ENCODE measurements at places on chromosomes 3 and 15.

GRCh38 chr3:23863060-23863459 lies 53.7 kb downstream of the NKIRAS1 start:
- DNase-seq, result no peak

GRCh38 chr3:79871656-79872055 lies 103.9 kb upstream of the ROBO1 start:
- no peak for DNase-seq

GRCh38 chr3:166837535-166837934 lies 542.6 kb downstream of the ZBBX start:
- DNase-seq, result no peak

GRCh38 chr3:32428092-32429068 lies 36.7 kb downstream of the CMTM7 start:
- no peak for DNase-seq

- no peak for DNase-seq
These were observed 47.8 kb downstream of the CTXND1 start for GRCh38 chr15:80204231-80204630.

DNA sequence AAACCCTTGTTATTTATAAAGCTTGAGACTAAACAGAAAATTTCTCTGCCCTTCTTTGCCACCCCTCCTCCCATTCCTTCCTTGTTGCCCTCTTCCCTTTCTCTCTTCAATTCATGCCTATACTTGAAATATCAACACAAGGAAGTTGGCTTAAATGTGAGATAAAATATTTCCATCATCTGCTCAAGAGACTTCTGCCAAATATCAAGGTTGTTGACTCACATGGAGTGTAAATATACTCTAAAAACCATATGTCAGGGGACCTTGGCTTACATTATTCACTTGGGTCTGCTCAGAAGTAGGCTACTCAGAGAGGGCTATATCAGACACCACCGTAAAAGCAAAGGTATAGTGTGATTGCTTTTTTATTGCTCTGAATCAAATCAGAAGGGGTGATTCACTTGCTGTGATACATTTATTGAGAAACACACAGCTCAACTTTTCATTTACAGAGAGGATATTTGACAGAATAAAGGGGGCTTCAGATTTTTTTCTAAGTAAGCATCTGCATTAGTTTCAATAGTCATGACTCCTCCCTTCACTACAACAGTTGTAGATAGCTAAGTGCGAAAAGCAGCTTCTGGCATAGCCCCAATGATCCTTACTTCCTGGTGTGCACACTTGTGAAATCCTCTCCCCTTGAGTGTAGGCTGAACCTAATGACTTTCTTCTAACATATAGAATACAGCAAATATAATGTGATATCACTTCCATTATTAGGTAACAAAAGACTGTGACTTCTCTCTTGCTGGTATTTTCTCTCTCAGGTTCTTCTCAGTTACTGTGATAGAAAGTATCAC lies 386.2 kb downstream of the EFHB start:
- no peak for DNase-seq

GRCh38 chr3:43327582-43327979 lies 41.2 kb downstream of the SNRK start:
- no peak for DNase-seq

GRCh38 chr3:154304936-154305335 lies 19.4 kb downstream of the DHX36 start:
- no peak for DNase-seq

DNA sequence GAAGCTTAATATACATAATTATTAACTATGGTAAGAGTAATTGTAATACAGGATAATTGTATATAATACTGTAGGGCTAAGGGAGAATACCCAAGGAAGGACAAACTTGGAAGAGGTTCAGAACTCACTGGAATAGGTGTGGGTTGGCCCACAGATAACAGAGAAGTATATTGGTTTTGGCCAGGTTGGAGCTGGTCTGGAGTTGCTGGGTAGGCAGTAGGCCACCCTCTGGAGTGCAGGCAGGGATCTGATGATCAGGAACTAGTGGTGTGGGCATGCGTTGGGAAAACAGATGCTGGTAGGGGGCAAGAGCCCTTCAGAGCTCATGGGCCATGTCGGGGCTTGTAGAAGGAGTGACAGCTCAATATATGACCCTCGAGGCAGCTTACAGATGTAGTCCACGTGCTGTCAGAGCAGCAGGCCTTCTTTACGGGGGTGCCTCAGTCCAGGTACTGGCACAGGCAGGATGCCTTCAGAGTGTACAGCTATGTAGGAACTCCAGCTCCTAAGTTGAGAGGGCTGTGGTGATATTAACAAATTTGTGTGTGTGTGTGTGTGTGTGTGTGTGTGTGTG lies 12.4 kb downstream of the IREB2 start:
- no peak for DNase-seq

DNA sequence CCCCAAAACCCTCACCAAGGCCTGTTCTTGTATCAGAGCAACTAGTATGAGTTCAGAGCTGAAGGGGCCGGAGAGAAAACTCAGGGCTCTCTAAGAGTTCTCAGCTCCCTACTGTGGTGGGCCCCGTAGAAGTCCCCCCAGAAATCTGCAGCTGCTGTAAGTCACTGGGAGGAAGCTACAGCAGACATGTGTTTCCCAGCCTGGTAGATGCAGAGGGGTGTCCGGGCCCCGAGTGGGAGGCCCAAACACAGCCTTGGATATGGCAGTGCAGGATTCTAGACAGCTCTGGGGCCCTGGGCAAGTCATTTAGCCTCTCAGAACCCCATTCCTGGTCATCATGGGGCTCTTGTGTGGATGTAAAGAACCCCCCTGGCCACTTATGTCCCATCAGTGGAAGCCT lies 39.2 kb upstream of the CSPG4 start:
- DNase-seq, result no peak

- no peak for DNase-seq
These were observed 144.5 kb upstream of the MYRIP start for GRCh38 chr3:39664931-39665330.

DNA sequence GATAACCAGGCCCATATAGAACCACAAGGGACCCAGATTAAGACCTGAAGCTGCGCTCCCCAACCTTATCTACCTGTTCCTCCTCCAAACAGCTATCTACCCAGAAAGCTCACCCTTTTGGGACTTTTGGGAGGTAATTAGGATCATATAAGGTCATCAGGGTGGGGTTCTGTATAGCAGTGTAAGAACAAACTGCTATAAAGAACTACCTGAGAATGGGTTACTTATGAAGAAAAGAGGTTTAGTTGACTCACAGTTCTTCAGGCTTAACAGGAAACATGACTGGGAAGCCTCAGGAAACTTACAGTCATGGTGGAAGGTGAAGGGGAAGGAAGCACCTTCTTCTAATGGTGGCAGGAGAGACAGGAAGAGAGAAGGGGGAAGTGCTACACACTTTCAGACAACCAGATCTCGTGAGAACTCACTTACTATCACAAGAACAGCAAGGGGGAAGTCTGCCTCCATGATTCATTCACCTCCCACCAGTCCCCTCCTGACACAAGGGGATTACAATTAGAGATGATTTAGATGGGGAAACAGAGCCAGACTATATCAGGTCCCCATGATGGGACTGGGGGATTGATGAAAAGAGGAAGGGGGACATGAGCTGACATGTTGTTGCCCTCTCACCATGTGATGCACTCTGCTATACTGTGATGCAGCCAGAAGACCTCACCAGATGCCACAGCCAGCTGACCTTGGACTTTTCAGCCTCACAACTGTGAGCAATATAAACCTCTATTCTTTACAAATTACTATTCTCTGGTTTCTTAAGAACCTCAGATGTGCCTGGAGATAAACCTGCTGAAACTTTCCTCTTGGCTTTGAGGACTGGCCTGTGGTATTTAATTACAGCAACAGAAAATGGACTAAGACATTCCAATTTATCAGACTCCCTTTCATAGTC lies 15.3 kb upstream of the FMN1 start:
- DNase-seq, result no peak

DNA sequence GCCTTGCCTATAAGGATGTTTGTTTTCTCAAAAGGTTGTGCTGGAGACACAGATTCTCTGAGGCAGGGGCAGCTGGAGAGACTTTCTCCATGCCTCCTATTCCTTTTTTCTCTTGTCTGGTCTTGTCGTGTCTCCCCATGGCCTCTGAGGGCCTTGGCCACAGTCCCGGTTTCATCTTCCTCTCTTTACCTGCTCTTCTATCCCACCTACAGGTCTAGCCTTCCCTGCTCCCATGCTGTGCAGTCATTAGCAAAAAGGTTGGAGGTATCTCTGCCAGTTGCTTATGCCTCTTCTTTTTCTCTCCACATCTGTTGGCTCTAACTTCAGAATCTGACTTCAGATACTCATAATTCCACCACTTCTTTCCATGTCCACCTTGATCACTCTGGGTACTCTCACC lies 191.1 kb downstream of the IL20RB start:
- no peak for DNase-seq

- no peak for DNase-seq
These were observed 25.8 kb downstream of the VEPH1 start for GRCh38 chr3:157477441-157477840.

DNA sequence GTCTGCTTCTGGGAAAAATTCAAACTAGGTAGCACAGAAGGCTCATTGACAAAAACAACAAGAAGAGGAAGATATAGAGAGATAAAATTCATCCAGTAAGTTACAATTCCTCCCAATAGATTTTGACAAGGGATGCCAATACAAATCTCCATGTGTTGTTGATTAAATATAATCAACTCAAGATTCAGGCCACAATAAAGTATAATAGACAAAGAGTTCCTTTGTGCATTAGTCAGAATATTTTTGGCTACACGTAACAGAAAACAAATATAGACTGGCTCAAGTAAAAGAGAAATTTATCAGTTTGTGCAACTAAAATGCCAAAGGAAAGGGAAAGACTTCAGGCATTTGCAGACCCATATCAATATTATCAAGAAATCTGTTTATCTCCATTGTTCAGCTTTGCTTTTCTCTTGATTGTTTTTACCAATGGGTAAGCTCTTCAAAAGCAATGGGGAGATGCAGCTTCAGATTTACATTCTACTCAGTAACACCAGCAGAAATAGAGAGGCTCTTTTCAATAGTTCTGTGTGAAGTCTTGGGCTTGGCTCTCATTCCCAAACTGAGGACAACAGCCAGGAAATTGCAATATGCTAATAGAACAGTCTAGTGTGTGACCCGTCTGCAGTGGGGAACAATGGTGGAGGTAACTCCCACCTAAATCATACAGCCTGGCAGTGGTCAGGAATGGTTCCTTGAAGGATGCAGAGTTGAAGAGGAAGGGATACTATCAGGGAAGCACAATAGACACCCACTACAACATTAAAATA lies 77.6 kb upstream of the PROK2 start:
- DNase-seq, result no peak

- DNase-seq, result no peak
These were observed 57.7 kb downstream of the SEMA5B start for GRCh38 chr3:122969585-122970469.

DNA sequence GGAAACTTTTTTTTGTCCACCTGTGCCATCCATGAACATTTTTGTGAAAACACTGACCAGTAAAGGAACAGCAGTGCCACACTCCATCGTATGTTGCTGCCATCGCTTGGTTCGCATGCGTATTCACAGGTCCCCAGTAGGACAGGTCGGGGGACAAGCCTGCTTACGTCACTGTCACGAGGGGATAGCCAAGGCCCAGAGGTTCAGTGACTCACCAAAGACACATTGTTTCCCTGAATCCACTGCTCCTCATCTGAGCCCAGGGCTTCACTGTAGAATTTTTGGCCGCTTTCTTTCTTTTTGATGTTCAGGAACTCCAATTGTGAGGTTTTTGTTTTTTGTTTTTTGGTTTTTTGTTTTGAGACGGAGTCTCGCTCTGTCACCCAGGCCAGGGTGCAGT lies 5.9 kb downstream of the ADPRH start:
- DNase-seq, result no peak

DNA sequence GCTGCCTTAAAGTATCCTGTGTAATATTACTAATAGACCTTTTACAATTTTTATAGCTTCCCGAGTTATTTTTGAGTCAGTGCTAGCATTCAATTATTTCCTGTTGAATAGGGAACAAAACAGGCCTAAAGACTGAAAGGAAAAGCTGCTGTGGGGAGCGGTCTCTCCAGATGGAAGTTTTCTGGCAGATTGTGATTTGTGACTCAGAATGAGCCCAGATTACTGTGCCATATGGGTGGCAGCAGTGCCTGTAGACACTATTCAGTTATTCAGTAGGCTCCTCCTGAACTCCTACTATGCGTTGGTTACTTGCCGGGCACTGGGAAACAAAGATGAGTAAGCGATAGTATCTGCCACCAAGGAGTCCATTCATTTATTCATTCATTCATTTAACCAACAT lies 211.8 kb downstream of the CHST2 start:
- no peak for DNase-seq

GRCh38 chr3:76367281-76367680 lies 581.9 kb upstream of the ZNF717 start:
- DNase-seq, result no peak

DNA sequence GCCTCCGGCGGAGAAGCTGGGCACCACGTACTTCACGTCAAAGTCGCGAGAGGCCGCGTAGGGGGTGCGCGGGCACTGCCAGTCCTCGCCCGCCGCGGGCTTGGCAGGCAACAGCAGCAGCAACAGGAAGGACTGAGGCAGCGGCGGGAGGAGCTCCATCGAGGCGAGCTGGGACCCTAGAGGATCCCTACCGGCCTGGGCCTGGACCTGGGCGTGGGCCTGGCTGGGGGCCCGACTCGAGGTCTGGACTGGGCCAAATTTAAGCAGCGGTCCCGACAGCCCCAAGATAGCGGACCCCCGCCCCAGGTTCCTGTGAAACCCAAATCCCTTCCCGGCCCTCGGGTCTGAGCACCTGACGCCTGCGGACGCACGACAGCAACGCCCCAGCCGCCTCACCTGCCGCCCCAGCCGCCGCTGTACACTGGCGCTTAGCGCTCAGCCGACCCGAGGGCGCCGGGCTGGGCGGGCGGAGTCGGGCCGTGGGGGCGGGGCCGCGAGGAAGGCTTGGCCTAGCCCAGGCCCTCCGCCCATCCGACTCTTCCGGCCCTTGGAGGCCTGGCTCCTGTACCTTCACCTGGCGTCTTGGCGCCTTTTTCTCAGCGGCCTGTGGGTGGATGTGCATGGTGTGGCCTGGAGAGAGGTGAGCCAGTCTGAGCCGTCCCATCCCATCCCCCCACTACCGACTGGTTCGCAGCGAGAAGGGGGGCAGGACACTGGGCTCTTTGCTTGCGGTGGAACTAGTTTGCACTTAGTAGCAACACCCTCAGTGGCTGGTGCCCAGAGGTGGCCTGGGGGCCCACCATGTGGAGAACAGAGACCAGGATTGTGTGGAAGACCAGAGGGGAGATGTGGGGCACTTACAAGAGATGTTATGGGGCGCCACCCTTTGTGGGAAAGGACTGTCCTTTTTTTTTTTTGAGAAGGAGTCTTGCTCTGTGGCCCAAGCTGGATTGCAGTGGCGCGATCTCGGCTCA lies at the start of gene MST1R:
Gene MST1R, minus strand, starts transcription at position 423 of the 974 bp plus-strand sequence. Its CDS starts 264 bp downstream, at position 159.
- DNase-seq, result peak; percentile 87

GRCh38 chr3:166013073-166013679 lies 176.0 kb upstream of the BCHE start:
- no peak for DNase-seq
